ENCODE measurements at places on chromosomes 7 and 10.

- DNase-seq, result no peak
These were observed 18.0 kb downstream of the PLEKHA8 start for GRCh38 chr7:30046127-30046770.

DNA sequence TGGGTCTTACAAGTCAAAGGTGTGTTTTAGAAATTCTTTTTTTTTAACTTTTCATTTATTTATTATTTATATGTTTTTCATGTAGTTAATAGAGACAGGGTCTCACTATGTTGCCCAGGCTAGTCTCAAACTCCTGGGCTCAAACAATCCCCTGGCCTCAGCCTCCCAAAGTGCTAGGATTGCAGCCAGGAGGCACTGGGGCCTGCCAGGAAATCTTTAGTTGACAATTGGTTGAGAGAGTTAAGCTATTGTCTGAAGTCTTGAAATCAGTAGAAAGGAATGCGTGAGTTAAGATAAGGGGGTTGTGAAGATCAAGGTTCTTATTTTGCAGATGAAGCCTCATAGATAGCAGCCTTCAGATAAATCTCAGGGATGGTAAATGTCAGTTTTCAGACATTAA is 245.4 kb upstream of the GALNT17 start:
- no peak for DNase-seq

DNA sequence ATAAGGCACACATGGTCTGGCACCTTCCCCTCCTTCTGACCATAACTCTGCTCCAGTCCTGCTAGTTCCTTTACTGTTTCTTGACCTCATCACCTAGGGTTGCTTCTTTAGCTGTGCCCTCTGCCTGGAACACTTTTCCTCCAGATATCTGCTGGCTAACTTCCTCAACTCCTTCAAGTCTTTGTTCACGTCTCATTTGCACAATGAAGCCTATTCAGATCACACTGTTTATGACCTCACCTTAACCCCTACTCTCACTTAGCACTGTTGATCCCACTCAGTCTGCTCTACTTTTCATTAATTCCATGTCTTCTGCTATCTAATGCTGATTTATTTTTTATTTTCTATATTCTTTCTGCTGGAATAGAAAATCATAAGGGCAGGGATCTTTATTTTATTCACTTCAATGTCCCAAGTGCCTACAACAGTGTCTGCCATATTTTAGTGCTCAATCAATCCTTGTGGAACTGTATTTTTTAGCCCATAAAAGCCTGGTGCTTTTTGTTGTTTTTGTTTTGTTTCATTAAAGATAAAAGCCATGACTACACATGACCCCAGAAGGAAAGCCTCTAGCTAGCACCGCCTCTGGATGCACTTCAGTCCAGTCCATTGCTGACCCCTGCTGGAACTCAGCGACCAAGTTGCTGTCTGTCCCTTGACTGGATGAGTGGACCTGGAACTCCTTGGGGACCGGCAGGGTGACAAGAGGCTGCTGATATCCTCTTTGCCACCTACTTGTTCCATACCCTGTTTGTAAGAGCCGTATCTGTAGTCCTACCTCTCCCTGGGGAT is 12.3 kb downstream of the KLF14 start:
- no peak for DNase-seq

DNA sequence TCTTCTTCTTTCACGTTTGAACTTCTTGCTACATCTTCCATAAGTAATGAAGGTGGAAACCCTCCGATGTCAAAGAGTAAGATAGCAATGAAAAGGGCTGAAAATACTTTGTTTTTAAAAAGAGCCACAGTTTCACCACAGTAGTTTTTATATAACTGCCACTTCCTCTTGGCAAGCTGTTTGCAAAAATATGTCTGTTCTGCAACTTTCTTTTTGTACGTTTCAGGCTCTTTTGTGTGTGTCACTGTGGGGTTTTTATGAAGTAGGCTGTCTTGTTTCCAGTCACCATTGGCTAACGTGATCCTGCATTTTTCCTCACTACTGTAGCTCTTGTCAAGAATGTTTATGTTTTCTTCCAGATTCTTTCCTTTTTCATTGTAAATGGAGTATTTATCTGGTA is 55.6 kb downstream of the SLC16A9 start:
- no peak for DNase-seq

DNA sequence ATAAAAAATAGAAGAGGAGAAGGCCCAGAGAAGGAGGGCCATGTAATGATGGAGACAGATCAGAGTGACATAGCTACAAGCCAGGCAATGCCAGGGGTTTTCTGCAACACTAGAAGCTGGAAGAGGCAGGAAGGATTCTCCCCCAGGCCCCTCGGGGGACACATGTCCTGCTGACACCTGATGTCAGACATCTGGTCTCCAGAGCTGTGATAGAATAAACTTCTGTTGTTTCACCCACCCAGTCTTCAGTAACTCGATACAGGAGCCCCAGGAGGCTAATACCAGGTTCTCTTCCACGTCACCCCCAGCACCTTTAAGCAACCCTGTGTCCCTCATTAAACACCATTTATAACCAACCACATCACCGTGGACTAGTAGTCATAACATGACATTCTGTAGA is 94.9 kb downstream of the TMEM130 start:
- DNase-seq, result no peak

DNA sequence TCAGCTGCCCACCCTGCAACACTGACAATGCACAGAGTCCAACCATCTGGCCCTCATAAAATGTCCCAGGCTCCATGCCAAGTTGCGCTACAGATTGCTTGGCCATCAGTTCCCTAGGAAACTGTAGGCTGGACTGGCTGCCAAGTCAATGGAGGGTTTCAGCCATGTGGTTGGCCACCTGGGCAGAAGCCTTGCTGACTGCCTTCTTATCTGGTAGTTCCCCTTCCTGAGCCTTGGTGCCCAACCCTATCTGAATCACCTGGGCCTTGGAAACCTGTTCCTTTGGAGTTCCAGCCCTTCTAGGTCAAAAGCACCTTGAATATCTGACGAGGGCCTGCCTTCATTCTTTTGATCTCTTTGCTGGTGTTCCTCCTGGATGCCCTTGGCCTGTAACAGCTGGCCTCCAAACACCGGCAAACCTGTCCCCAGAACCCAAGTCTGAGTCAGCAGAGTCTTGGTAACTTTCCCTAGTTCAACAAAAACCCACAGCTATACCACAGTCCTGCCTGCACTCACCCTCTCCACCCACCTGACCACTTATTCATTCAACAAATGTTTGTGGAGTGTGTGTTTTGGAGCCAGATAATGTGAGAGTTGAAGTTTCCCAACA is 37.4 kb upstream of the KDM7A start:
- peak; percentile 64 for DNase-seq

DNA sequence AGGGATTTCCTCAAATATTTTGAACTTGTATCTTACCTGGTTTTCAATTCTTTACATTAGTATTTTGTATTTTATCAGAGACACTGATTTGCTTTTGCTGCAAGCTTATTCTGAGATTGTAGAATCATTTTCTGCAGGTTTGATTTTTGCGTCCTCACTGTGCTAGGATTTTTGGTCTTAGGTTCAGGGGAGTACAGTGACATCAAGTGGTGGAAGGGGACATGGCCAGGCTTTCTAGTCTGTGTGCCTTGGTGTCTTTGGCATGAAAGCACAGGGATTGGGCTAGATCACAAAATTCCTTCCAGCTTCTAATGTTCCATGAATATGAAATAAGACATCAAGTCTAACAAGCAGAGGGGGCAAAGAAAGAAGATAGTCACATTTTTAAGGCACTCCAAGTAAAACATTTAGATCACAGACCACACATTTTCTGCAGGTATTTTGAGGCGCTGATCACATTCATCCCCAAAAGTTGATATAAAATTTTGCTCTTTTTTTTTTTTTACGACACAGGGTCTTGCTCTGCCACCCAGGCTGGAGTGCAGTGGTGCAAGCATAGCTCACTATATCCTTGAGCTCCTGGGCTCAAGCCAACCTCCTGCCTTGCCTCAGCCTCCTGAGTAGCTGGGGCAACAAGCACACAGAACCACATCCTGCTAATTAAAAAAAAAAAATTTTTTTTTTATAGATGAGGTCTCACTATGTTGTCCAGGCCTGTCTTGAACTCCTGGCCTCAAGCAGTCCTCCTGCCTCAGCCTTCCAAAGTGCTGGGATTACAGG is 124.4 kb downstream of the PON1 start:
- DNase-seq, result peak; percentile 28

GRCh38 chr7:76394957-76395356 is 14.5 kb downstream of the SSC4D start:
- no peak for DNase-seq
